ENCODE measurements at places on chromosomes 2 and 18.

DNA sequence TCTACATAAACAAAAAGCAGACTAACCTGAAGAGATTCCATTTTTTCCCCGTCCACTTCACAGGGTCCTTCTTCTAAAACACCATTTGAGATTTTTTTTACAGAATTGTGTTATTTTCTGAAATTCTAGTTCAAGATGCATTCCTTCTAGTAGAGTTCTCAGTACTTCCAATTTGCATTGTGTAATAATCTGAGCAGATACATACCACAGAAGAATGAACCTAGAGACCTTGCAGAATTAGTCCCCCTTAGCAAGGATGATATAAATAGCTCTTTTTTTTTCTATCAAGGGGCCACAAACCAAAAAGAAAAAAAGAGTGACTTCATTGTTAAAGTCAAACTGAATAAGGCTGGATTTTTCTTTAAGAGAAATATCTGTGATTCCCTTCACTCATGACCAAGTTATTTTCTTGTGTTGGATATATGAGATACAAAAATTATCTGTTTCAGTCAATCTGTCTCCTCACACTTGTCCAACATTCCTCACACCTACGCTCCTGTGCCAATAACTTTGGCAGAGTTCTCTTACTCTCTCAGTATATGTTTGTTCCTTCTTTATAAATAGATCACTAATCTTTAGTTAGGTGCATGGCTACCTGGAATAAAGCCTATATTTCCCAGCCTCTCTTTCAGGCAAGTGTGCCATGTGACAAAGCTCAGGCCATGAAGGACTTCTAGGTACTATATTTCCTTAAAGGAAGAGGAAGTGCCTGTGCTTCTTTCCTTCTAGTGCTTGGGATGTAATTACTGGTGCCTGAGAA, 183.5 kb downstream of the ZNF385B start:
- DNase-seq = no peak

DNA sequence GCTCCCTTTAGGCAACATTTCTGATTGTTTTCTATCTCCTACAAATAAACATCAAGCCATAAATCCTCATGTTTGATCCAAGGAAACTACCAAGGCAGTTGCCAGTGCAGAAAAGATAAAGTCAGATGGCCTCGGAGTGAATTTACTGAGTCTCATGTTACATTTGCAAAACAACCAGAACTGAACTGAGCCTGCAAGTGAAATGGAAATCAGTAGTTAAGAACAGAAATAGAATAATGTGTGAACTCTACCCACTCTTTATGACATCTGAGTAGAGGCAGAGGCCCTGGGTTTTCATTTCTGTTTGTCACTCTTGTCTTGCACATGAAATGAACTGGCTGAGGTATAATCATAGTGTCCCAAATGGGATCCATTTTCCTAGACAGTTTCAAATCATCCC, 20.4 kb upstream of the DAPL1 start:
- peak; percentile 18 for DNase-seq

DNA sequence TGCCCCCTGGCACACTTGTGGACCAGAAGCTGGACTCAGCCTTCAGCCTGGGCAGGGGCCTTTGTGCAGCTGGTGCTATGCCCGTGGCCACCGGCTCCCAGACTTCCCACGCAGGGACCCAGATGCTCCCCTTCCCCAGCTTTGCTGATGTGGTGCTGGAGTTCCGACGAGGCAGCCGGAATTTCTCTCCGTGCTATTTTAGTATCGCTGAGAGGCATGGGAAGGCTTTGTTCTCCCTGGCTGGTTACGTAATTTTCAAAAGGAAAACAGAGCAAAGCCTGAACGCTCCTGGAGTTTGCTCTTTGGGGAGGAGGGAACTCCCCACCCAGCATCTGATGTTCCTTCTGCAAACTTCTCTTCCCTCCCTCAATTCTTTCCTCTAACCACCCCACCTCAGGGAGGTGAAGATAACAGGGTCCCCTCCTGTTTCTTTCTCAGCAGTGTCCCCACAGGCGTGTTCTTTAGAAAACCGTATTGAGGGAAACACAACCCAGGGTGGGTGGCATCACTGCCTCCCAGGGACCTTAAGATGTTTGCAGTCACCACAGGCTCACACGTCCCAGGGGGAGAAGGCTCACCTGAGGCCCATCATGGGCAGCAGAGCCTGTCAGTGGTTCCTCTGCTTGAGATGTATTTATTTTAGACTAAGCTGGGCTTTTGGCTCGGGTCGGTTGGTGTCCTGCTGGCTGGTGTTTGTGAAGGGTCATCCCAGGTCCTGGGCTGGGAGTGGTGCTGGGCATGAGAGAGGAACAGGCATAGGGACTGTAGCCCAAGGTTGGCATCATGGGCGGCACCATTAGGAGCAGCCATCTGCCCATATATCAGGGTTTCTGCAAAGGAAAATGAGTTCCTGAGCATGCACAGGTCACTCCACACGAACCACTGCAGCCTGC, 95.0 kb downstream of the MAPK4 start:
- DNase-seq = peak; percentile 32

DNA sequence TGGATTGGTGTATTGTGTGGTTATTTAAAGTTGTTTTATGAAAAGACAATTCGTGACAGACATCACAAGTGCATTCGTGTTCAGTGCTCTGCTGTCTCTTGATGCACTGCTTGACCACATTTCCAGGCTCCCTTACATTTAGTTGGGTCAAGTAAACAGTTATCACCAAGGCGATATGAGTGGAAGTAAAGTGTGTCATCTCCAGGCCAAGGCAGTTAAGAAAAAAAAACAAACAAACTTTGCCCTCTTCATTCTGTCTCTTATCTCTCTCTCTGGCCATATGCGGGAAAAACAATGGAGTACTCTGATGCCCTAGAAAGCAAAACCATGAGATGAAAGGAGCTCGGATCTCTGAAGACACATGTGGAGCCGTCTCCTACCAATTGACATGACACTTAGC, 131.1 kb downstream of the DSEL start:
- DNase-seq = no peak

- no peak for DNase-seq
Observed at GRCh38 chr2:122322815-122323214, 567.4 kb downstream of the TSN start.

DNA sequence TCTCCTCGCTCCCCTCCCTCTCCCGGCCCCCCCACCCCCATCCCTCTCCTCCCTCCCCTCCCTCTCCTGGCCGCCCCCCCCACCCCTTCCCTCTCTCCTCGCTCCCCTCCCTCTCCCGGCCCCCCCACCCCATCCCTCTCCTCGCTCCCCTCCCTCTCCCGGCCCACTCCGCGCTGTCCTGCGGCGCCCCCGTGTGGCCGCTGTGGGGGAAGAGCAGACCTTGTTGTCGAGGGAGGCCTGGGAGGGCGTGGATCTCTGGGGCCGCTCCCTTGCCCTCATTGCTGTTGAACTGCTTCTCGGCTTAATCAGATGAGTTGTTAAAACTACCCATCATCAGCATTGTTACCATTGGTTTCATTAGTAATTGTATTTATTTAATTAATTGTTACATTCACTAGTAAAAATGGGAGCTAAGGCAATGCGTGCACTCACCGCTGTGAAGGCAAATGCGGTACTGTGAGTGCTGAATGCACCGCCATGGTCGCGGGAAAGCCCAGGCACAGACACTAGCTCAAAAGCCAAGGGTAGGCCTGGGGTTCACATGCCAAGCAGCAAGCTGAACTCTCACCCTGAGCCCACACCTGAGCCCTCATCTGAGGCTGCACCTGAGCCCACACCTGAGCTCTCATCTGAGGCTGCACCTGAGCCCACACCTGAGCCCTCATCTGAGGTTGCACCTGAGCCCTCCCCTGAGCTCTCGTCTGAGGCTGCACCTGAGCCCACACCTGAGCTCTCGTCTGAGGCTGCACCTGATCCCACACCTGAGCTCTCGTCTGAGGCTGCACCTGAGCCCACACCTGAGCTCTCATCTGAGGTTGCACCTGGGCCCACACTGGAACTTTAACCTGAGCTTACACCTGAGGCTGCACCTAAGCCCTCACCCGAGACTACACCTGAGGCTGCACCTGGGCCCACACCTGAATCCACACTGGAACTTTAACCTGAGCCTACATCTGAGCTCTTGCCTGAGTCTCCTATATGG, 8.8 kb downstream of the RTP5 start:
- peak; percentile 78 for DNase-seq

- DNase-seq = no peak
Observed at GRCh38 chr18:26763446-26764110, 101.9 kb downstream of the AQP4 start.

GRCh38 chr2:235834781-235835180, 333.4 kb downstream of the GBX2 start:
- no peak for DNase-seq

DNA sequence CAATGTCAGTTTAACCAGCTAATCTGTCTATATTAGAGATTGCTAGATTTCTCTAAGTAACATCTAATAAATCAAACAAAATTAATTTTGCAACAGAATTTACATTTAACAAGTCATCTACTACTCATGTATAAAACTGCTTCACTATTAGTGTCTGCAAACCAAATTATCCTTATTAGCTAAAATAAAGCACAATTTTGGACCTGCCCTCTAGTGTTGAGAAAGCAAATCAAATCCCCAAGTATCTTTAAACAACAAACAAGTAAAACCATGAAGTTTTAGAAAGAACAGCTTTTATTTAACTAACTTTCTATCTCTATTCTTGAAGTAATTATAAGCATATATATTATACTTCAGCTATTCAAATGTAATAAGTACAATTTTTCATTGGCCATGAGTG, 113.1 kb upstream of the SP3 start:
- DNase-seq = peak; percentile 38

DNA sequence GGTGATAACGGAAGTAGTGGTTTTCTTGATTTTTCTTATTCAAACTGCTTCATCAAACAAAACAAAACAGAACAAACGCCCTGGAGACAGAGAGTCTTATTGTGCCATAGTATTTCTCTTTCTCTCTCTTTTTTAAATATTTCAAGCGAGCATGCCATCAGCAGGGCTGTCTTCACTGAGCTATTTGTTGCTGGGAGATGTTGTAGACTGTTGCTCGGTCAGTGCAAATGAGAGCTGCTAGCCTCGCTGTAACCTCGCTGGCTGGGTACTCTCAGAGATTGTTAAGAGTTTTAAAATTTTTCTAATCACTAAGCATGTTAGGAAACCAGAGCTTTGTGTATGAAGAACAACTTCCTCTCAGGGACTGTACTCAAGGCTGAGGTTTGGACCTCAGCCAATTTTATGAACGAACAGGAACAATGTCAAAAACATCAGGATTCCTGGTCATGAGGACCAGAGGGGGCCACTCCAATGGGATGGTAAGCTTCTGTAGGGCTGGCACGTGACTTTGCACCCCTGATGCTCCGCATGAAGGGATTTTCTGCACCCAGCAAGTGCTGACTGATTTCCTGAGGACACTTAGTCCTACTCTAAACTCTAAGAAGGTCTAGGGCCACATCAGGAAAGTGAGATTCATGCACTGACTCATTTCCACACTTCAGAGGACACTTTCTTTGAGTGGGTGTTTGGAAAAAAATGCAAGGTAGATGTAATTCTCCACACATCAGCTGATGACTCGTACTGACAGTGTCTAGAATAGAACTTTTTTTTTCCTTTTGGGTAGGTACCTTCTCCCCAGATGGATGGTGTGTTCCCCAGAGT, 59.8 kb upstream of the IL1R1 start:
- peak; percentile 62 for DNase-seq

DNA sequence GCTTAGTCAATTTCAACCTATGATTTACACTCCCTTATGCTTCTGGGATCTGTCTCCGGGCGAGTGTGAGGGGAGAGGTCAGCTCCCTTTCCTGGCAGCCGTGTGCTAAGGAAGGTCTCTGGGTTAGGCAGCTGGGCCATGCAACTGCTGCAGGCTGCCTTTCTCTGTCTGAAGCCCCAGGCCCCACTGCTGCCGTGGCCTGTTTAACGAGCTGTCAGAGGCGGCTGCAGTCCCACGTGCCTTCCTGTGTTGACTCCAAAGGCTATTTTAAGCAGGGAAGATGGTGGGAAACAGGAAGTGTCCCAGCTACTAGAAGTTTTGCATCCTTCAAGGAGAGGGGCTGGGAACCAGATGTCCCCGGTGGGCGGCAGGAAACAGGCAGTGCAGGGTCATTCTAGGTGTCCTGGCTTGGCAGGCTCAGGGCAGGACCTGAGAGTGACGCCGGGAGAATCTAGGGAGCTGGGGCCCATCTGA, 186.4 kb downstream of the TNS1 start:
- DNase-seq = peak; percentile 54

- peak; percentile 99 for DNase-seq
Observed at GRCh38 chr2:85772019-85772745, 18.4 kb downstream of the ATOH8 start.

- peak; percentile 49 for DNase-seq
Observed at GRCh38 chr2:136246086-136246669, 128.2 kb upstream of the CXCR4 start.

DNA sequence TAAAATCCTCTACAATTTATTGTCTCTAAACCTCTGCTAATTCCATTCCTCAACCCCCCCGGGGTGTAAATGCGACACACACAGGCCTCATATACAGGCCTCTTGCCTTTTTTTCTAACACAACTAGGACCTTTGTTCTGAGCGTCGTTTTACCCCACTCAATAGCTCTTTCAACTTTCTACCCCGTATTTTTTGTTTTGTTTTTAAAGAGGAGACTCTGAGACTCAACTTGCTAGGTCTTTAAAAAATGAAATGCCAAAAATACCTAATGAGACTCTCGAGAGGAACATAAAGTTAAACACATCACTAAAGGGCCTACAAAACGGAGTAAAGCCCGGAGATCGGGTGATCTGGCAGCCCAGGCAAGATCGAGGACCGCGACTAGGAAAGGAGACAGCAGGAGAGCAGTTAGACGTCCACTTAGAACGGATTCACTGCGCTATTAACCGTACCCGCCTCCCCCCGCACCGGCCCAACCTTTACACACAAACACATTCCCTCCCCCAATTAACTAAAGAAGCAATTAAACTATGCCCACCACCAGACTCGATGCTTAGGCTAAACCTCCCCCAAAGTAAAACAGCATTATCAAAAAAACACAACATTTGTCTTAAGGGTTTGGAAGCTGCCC, 1.7 kb downstream of the TRIP12 start:
- DNase-seq = peak; percentile 1

DNA sequence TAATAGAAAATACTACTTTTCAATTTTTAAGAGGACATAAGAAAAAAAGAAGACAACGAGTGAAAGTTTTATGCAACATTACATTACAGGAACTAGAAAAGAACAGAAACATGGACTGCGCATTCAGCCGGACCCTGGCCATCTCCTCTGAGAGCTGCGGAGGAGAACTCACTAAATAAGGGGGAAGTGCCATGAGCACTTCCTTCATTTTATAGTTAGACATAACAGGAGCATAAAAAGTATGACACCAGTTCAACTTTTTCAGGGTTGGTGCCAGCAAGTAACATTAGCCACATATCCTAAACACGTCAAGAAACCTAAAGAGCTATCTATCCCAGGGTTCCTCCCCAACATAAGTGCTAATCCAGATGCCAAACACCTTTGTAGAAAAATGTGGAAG, 78.0 kb upstream of the SERTAD2 start:
- no peak for DNase-seq

- no peak for DNase-seq
Observed at GRCh38 chr2:182634386-182634785, 81.7 kb upstream of the DNAJC10 start.

DNA sequence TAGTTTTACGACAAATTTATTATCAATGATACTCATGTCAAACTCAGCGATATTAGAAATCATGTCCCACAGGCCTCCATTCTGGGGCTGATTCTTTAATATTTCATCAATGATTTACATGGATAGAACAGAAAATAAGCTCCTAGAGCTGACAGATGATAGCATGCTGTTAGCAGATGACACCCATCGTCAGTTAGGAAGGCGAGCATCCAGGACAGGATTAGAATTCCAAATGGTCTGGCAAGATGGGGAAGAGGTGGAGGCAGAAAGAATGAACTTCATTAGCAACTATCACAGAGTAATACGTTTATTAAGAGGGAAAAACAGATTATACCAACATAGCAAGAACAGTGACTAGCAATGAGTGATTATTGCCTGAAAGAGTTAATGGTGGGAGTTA, 46.2 kb upstream of the ACVR1 start:
- no peak for DNase-seq

Measured in umbilical cord (tissue), 2 donors.